ENCODE measurements at places on chromosomes 6 and 20.

DNA sequence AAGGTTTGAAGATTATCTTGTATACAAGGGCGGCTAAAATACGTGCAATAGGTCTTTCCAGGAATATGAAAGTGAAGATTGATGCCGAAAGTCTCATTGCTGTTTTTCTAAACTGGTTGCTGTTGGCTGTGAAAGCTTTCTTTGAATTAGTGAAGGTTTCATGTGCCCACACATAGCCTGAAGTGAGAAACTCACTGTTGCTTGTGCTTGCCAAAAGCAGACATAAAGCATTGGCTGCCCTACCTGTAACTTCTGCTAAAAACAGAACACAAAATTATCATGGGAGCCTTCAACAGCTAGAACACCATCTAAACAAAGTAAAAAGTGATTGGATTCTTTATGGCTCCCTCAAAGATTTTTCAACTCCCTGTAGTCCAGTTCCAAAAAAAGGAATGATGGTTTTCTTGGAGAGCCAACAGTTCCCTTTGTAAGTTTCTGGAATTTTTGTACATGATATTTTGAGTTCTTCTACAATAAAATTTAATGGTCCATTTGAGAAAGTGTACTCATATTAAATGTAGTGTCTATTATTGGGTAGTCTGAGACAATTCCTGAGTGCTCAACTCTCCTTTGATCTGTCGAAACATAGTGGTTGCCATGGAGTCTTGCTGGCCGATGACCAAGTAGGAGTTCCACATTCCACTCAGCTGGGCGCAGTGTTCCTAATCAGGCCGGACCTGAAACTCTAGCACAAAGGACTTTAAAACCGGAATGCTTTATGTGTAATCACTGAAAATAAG lies 68.5 kb downstream of the PLEKHG1 start:
- H3K27me3 ChIP-seq = peaks cover 10% of the 10 kb centered on the region
- peak overlapping the region; percentile 51 for H3K27ac ChIP-seq
- DNase-seq = no peak
- H3K4me3 ChIP-seq = no peak overlapping the region
- peaks cover 5% of the 10 kb centered on the region for H3K4me1 ChIP-seq
- H3K36me3 ChIP-seq = no peaks in the 10 kb centered on the region

- no peaks in the 10 kb centered on the region for H3K36me3 ChIP-seq
- H3K4me1 ChIP-seq = no peaks in the 10 kb centered on the region
- DNase-seq = no peak
- H3K27ac ChIP-seq = no peak overlapping the region
- no peaks in the 10 kb centered on the region for H3K27me3 ChIP-seq
- no peak overlapping the region for H3K4me3 ChIP-seq
These were observed 403.1 kb upstream of the ID4 start for GRCh38 chr6:19434065-19434464.

- peak overlapping the region; percentile 85 for H3K4me3 ChIP-seq
- H3K4me1 ChIP-seq = peaks cover 47% of the 10 kb centered on the region
These were observed 23.2 kb downstream of the HLA-A start for GRCh38 chr6:29965563-29965872.

- DNase-seq = no peak
- H3K4me3 ChIP-seq = no peak overlapping the region
- H3K27ac ChIP-seq = no peak overlapping the region
- H3K4me1 ChIP-seq = no peaks in the 10 kb centered on the region
These were observed 467.1 kb upstream of the HSF2 start for GRCh38 chr6:121932076-121932991.

DNA sequence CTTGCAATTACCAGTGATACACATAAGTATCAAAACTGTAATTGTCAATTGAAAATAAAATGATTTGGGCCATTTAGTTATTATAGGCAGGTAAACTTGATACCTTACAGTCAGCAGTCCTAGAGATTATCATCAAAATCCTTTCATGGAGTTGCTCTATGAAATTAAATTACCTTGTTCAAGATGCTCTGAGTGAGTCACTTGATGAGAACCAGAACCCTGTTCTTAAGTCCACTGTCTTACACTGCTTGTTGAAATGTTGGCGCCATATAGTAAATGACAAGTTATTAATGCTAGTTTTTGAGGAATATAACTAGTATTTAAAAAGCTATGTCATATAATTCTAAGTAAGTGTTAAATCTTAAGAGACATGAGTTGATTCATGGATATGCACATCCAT lies 37.2 kb upstream of the BAG2 start:
- no peak overlapping the region for H3K4me3 ChIP-seq
- H3K4me1 ChIP-seq = peaks cover 9% of the 10 kb centered on the region
- no peak overlapping the region for H3K27ac ChIP-seq
- H3K27me3 ChIP-seq = no peaks in the 10 kb centered on the region
- peaks cover 31% of the 10 kb centered on the region for H3K36me3 ChIP-seq
- DNase-seq = no peak

Measured in activated naive CD8-positive, alpha-beta T cell treated with anti-CD3 and anti-CD28 coated beads for 36 hours (primary cell).